ENCODE measurements at places on chromosomes 5 and 9. TPM values are rescaled to one million over a fixed set of nuclear protein-coding genes. Genes with fewer than 3 reads are reported as not detected.

GALT gene
- total RNA-seq: 24.4 TPM

TNFAIP8 gene
- total RNA-seq: 12.3 TPM

PCDHA12 gene
- total RNA-seq: not detected

GPSM1 gene
- 27.9 TPM for total RNA-seq

MRPL50 gene
- 19.8 TPM for total RNA-seq

SLC9A3 gene
- 0.76 TPM for total RNA-seq

CEP72 gene
- total RNA-seq: 4.2 TPM

NTRK2 gene
- total RNA-seq: 0.30 TPM

ELAVL2 gene
- not detected for total RNA-seq

CNTNAP3B gene
- 37.0 TPM for total RNA-seq

IRX4 gene
- total RNA-seq: not detected

NR5A1 gene
- total RNA-seq: not detected

PCDHGA11 gene
- 5.3 TPM for total RNA-seq
